Umbilical cord (tissue), 2 donors: ENCODE measurements at places on chromosomes 4 and X.

DNA sequence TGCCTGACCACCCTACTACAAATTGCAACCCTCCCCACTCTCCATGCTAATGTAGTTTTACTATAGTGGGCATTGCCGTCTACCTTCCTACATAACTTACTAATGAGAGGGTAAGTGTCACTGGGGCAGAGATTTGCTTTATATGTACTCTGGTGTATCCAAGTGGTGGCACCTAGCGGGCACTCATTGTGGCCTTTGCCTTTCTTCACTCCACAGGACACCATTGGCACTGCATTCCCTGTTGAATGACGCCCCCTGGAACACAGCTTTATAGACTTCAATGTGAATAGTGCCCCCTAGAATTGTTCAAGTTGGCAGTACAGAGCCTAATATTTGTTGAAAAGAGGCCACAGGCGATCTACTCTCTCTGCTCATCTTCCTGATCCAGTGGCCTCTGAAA is 215.8 kb downstream of the MID1IP1 start:
- no peak for DNase-seq

GRCh38 chr4:61583696-61584095 is 383.6 kb downstream of the ADGRL3 start:
- no peak for DNase-seq

DNA sequence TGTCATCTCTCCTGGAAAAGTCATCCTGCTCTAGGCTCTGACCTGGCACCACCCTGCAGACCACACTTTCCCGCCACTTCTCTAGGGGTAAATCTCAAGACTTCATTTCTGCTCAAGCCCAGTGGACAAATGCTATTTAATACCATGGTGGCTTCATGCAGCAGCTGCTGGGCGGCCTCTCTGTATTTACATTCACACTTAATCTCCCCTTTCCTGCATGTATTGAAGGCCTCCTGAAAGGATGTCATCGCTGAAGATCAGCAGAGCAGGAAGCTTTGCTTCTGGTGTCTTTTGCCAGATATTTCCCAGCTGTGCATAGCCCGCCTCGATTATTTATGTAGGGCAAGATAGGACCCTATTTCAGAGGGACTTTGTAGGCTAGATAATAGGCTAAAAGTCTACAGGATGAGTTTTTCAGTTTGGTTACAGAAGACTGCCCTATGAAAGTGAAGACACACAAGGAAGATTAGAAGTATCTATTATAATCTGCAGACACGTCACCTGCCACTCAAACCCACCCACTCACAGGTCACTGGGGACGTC is 17.2 kb downstream of the PROM1 start:
- DNase-seq: peak; percentile 82

- DNase-seq: no peak
These were observed 15.2 kb downstream of the GAB1 start for GRCh38 chr4:143351774-143352451.

DNA sequence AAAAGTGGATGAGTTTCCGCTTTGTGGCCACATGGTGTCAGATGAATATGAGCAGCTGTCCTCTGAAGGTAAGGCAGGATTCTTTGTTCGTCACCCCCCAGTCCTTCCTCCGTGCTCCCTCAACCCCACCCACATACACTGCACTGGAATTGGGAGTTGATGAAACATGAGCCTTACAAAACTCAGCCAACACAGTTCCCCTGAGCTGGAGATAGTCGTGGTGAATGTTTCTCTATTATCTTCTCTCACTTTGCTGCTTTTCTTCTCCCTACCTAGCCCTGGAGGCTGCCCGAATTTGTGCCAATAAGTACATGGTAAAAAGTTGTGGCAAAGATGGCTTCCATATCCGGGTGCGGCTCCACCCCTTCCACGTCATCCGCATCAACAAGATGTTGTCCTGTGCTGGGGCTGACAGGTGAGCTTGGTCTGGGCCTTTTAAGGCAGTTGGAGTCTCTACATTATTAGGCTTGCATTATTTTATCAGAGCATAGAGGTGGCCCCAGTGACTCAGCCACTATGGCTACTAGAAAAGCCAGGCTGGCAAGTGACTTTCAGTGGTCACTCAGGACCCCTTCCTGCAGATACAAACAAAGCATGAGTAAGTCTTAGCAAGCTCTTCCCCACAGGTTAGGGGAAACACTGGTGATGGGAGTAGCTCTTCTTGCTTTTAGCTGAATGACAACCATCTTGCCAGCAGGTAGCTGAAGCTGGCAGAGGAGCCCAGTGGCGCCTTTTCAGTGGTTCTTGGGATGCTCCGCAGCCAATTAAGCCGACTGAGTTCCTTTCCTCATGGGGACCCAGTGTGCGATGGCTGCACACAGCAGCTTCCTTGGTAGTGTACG is 1.6 kb downstream of the RPL10 start:
- no peak for DNase-seq

GRCh38 chr4:71974681-71975080 is 57.1 kb upstream of the NPFFR2 start:
- no peak for DNase-seq

GRCh38 chrX:8037593-8038348 is 110.6 kb upstream of the PNPLA4 start:
- DNase-seq: no peak

DNA sequence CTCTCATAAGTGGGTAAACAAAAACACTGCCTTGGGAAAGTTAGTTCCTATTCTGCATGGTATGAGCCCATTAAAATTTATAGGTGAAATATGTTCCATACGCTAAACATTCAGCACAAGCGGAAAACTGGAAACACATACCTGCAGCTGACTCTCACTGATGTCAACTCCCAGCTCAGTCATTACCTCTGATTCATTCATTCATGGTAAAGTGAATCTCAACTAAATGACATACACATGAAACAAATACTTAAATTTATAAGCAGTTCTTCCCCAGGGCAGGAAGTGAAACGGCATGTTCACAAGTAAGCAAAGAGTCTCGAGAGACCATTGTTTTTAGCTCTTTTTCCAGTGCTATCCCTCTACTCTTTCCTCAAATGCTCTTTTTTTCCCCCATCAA is 1.6 kb downstream of the SLC10A6 start:
- DNase-seq: no peak

GRCh38 chr4:10017037-10017893 is 4.0 kb downstream of the SLC2A9 start:
- no peak for DNase-seq

- no peak for DNase-seq
These were observed 128.2 kb downstream of the ASMT start for GRCh38 chrX:1743105-1743504.

DNA sequence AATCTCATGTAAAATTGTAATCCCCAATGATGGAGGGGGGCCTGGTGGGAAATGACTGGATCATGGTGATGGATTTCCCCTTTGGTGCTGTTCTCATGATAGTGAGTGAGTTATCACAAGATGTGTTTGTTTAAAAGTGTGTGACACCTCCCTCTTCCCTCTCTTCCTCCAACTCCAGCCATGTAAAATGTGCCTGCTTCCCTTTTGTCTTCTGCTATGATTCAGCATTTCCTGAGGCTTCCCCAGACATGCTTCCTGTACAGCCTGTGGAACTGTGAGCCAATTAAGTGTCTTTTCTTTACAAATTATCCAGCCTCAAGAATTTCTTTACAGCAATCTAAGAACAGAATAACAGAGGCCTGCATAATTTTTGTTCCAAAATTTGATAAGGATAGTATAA is 85.2 kb downstream of the ANAPC10 start:
- no peak for DNase-seq

DNA sequence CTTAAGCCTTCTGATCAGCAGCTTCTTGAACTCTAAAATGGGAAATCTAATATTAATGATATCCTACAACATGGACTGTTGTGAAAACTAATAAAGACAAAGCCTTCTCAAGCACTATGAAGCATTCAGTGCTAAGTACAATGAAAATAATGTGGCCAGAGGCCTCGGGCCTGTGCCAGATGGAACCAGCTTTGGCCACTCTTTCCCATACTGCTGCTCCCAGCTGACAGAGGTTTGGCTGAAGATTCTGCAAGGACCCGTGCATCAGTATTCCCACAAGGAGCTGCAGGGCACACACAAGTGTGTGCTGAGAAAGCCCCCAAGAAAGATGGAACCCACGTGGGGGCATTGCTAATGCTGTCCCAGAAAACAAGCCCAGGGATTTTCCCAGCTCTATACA is 60.5 kb upstream of the RPL34 start:
- DNase-seq: peak; percentile 8

GRCh38 chr4:78299565-78299972 is 242.4 kb downstream of the FRAS1 start:
- DNase-seq: peak; percentile 64
